ENCODE measurements at places on chromosomes 1 and 21.

- DNase-seq = no peak
Observed at GRCh38 chr21:41979751-41980369, 26.0 kb upstream of the C2CD2 start.

GRCh38 chr1:157217486-157217885, 79.3 kb upstream of the ETV3 start:
- DNase-seq = no peak

DNA sequence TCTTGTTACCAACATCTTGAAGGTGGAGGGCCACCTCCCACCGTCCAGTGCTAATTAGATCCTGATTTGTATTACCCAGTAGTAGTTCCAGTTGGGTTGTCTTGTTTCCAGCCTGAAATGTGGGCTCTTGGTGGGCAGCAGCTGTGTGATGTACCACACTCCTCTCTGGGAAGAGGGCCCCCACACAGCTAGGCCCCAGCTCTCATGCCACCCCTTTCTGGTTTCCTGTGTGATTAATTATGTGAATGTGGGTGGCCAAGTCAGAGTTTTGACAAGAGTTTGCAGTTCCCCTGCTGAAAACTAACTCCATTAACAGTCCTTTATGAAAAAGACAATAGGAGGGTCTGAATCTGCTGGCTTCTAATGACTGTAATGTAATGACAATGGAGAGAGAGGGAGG, 3.8 kb downstream of the HMGB4 start:
- DNase-seq = no peak

DNA sequence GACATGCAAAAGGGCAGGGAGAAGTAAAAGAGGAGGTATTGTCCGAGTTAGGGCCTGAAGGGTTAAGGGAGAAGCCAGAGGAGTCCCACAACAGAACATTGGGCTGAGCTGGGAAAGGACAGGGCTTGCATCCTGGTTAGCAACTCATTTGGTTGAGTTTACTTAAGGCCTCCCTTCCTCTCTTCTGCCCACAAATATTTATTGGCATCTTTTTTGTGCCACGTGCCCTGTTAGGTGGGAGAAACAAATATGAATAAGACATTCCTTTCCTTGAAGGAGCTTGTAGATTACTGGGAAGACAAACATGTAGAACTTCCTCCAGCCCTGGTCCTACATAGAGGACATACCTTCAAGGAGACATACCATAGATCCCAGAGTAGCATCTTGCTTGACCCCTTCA, 53.0 kb upstream of the PRELP start:
- peak; percentile 36 for DNase-seq

DNA sequence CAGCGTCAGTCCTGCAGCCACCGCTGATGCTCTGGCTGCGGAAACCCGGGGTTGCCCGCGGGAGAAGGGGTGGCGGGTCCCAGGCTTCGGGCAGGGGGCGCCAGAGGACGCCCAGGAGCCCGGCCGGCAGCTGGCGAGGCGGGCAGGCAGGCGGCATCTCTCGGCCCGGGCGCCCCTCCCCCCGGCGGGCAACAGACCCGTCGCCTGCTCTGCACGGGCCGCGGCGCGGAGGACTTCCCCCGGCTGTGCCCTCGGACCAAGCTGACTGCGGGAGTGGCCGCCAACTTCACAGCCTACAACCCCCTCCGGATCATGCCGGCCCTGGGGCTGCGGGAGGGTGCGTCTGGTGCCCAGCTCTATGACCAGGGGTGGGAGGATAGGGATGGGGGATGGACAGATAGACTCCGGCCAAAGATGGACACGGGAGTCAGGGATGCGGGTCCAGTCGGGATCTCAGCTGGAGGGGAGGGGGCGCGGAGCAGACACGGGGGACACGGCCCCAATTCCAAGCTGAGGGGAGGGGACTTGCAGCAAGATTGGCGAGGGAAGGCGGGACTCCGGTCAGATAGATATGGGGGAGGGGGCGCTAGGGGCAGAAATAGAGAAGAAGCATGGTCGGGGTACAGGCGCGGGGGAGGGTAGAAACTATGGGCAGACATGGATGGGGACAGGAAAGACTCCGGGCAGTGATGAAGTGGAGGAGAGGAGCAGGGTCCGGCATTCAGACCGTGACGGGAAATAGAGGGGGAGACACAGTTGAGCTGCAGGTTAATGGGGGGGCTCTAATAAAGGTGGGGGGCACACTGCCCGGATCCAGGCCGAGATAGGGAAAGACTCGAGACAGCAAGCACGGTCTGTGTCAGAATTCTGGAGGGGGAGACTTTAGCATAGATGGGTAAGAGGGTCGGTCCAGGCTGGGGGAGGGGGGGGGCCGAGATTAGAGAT, 1.1 kb downstream of the ADGRB2 start:
- peak; percentile 71 for DNase-seq

GRCh38 chr21:29302359-29302875, 3.7 kb downstream of the BACH1 start:
- no peak for DNase-seq

GRCh38 chr1:44305962-44306422, 49.1 kb downstream of the ERI3 start:
- no peak for DNase-seq

DNA sequence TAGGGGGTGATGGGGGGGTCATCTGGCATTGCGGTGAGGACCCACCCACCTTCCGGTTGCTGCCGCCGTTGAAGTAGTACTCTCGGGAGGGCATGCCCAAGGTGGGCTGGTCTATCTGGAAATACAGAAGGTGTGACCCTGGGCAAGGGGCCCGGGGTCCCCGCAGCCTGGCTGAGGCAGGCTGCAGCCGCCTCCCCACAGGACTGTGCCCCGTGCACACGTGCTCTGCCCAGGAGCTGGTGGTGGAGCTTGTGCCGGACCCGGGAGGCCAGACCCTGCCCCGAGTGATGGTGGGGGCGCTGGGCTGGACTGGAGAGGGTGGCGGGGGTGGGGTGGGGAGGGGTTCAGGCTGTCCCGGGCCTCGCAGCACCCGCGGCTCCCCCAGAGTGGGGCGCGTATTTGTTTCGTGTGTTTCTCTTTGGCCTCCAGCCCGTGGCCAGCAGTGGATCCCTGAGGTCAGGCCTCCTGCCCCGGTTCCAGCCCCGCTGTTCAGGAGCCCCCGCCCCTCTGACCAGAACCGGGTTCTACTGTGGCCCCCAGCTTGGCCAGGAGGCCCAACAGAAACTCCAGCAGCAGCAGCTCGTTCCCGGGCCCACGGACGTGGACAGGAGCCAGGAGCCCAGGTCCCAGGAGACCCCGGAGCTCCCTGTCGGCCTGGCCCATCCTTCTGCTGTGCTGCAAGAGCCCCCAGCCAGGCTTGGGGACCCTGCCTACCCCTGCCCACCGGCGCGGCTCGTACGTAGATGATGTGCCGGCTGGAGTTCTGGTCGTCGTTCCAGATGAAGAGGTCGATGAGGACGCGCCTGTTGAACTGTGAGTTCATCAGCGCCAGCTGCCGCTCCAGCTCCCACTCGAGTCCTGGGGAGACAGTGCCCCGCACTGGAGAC, 19.2 kb downstream of the PRXL2B start:
- no peak for DNase-seq

DNA sequence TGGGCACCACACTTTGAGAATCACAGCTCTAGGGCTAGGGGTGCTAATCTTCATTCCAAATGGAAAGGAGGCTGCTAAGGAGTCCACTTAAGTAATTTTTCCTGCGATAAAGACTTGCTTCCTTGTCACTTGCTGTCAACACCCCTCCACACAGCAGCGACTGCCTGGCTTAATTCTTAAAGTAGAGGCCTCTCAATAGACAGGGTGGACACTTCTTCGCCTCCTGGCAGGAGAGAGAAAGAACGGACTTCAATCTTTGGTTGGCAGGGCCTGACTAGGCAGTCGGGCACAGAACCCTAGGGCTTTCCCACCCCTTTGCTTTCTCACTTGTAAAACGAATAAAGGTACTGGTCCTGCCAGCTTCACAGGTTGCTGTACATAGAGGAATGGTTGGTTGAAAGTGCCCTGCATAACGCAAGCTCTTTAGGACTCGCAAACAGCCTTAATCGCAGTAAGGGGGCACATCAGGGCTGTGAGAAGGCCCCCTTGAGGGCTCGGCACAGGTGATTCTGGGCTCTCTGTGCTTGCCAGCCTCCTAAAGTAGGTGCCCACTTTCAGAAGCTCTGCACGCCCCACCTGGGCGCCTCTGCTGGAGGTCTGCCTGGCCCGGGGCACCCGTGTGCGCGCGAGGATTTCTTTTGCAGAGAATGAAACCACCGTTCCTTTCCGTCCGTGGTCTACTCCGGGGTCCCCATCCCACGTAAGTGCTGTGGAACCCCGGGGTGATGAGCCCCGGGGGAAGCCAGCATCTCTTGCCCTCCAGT, 47.6 kb upstream of the CD34 start:
- no peak for DNase-seq

DNA sequence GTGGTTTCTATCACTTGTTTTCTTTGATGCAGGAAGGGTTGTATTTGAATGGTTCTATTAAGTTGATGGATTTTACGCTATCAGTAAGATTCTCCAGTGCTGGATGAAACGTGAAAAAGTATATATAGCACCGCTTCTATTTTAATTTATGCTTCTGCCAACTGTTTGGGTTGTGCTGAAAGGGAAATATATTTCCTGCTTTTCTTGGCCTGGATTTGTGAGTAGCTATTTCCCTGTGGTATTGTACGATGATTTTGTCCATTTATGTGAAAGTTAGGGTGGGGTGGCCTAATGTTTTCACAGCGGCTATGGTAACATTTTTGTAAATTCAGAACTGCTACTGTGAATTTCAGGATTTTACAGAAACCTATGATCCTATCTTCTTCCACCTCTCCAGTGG, 322 bp downstream of the C1orf162 start:
- no peak for DNase-seq

GRCh38 chr1:201675143-201675542, 136.2 kb downstream of the NAV1 start:
- DNase-seq = no peak

- DNase-seq = no peak
Observed at GRCh38 chr1:178436899-178437298, 59.9 kb downstream of the CLEC20A start.

DNA sequence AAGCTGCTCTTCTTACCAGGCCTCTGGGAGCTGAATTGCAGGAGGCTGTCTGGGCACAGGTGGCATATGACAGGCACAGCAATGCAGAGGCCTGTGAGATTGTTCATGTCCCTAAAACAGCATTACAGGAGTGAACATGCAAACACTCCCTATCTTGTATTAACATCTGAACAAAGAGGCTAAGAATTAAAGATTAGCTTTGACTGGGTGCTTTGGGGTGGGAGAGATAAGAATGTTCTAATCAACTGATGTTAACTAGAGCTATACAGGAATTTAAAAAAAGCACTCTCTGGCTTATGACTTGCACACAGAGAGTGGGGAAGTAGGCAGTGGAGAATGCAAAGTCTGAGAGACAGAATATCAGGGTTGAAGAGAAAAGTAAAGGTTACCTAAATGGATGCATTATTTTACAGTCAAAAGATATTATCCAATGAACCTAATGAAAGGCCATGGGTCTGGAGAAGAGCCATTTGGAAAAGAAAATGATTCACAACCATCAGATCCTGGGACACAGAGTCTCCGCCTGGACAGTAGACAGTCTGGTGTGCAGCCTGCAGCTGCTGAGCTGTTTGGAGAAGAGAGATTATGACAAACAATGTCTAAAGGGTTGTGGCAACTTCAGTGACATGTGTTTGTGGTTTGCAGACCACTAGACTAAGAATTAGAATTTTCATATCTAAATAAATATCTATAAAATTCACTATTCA, 20.2 kb downstream of the DPT start:
- peak; percentile 90 for DNase-seq

DNA sequence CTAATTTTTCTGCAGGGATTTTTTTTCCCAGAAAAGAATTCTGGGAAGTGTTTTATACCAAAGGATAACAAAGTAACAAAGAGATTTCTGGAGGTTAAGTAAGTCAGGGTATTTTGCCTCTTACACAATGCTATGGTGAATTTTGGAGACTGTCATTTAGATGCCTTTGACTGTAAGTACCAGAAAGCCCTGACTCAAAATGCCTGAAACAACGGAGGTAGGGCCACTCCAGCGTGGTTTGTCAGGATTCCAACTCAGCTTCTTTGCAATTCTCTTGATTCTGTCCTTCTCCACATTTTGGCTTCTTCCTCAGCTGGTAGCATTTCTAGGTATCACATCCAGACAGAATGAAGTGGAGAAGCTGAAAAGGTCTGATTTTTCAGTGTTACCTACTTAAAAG, 106.5 kb downstream of the UCHL5 start:
- peak; percentile 41 for DNase-seq

DNA sequence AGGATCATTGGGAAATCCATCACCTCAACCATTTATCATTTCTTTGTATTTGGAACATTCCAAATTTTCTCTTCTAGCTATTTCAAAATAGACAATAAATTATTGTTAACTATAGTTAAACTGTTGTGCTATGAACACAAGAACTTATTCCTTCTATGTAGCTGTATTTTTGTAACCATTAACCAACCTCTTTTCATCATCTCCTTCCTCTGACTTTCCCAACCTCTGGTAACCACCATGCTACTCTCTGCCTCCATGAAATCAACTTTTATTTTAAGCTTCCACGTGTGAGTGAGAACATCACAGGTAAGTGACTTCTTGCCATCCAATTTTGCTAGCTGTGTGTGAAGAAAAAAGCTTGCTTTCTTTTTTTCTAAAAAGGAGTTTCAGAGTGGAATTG, 418 bp downstream of the IFI44L start:
- DNase-seq = no peak

- DNase-seq = peak; percentile 52
Observed at GRCh38 chr21:28781602-28782276, 210.9 kb downstream of the LTN1 start.

DNA sequence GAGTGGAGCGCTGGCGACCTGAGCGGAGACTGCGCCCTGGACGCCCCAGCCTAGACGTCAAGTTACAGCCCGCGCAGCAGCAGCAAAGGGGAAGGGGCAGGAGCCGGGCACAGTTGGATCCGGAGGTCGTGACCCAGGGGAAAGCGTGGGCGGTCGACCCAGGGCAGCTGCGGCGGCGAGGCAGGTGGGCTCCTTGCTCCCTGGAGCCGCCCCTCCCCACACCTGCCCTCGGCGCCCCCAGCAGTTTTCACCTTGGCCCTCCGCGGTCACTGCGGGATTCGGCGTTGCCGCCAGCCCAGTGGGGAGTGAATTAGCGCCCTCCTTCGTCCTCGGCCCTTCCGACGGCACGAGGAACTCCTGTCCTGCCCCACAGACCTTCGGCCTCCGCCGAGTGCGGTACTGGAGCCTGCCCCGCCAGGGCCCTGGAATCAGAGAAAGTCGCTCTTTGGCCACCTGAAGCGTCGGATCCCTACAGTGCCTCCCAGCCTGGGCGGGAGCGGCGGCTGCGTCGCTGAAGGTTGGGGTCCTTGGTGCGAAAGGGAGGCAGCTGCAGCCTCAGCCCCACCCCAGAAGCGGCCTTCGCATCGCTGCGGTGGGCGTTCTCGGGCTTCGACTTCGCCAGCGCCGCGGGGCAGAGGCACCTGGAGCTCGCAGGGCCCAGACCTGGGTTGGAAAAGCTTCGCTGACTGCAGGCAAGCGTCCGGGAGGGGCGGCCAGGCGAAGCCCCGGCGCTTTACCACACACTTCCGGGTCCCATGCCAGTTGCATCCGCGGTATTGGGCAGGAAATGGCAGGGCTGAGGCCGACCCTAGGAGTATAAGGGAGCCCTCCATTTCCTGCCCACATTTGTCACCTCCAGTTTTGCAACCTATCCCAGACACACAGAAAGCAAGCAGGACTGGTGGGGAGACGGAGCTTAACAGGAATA, 4.2 kb downstream of the TFAP2E start:
- DNase-seq = no peak

GRCh38 chr1:67514300-67514699, 84.1 kb upstream of the SERBP1 start:
- no peak for DNase-seq
